ENCODE measurements at places on chromosomes 11 and 22.

- DNase-seq, result no peak
Measured at GRCh38 chr11:79019975-79020374, 420.9 kb downstream of the TENM4 start.

DNA sequence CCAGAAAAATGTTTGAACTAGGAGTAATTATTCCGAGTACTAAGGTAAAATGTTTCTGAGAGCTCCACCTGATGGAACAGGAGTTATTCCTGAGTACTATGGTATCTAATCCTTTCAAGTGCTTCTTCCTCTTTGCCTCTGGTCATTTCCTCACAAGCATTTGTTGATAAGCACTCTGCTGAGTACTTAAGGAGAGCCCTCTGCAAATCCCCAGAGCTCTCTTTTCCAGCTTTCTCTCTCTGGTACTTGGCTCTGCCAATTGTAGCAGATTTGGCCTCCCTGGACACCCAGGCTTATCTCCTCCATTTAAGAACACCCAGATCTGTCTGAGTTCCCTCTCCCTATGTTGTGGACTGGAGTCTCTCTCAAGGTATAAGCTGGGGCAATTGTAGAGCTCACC lies 457.0 kb downstream of the MN1 start:
- DNase-seq, result no peak

DNA sequence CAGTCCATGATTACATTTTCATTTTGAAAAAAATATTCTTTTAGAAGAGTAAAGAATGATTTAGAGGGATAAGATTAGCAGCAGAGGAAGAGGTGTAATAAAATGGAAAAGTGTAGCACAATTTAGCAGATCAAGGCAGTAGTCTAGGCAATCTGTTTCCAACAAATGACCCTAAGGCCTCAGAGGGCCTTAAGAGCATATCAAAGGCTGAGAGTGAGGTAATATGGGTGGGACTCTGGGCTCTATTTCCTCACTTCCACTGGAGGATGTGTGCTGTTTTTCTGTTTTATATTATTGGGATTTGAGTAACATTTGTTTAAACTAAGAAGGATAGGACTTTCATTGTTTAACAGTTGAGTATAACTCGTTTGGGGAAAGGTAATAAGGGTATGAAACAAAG lies 28.8 kb downstream of the CCDC81 start:
- DNase-seq, result no peak

- DNase-seq, result peak; percentile 46
Measured at GRCh38 chr11:111586388-111586831, 15.8 kb upstream of the SIK2 start.

- peak; percentile 52 for DNase-seq
Measured at GRCh38 chr11:44899959-44900358, 50.7 kb downstream of the TP53I11 start.

DNA sequence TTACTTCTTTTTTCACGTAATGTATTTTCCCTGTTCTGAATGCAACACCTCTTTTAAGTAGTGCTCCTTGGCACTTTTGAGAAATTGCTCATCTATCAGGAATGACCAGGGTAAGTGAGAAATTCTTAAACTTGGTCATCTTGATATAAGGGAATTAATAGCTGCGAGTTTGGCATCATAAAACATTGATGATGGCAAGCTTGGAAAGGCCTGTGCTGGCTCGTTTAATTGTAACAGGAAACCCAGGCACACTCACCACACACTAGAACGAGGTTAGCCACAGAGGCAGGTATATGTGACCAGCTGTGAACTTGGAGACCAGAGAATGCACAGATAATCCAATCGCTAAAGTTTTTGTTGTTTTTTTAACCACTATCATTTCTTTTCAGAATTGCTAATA lies 24.3 kb downstream of the FAM118A start:
- DNase-seq, result no peak

DNA sequence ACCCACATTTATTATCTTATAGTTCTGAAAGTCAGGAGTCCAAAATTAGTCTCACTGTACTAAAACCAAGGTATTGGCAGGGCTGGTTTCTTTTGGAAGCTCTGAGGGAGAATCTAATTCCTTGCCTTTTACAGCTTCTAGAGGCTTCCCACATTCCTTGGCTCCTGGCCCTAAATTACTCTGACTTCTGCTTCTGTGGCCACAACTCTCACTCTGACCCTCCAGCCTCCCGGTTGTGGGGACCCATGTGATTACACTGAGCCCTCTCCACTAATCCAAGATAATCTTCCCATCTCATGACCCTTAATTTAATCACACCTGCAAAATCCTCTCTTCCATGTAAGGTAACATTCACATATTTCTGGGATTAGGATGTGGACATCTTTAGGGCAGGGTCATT lies 110.9 kb downstream of the ARL14EP start:
- DNase-seq, result no peak

DNA sequence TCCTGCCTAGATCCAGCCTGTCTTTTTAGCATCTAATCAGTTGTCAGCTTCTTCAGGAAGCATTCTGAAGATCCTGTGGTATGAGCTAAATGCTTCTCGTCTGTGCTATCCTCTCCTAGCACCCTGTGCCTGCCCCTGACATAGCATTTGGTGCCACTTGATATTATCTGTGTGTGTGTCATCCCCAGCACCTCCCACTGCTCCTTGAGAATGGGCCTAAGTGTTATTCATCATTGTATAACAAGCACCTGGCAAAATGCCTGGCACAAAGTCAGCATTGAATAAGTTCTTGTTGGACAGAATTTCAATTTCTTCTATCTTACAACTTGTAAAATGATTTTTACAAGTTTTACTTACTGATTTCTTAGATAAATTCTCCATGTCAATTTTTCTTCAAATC lies 28.1 kb upstream of the OLFML1 start:
- no peak for DNase-seq

DNA sequence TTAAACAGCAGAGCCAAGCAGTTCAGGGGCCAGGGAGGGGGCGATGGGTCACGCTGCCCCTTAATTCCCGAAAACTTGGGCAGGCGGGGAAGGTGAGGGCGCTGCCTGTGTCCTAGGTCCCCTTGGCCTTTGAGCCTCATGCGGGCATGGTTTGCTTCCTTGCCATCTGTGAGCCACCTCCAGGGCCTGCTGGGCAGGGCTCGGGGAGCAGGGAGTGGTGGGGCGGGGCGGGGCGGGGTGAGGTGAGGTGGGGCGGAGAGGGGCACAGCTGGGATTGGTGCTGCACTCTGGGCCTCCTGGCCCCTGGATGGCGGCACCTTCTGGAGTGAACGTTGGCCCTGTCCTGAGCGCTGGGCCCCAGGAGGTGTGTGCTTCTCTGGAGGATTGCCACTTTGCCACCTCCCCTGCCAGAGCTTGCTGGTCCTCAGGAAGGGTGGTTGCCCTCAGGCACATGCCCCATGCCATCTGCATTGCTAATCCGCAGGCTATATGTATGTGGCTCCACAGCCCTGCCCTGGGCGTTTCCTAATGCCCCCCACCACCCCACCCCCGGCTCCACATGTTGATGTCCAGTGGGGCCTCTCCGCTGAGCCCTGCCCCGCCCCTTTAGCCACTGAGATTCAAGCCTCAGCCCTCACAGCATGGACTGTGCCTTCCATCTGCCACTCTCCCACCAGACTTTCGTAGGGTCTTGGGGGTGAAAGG lies 352.5 kb downstream of the TBC1D22A start:
- no peak for DNase-seq

- DNase-seq, result no peak
Measured at GRCh38 chr11:9066433-9066925, 24.9 kb downstream of the SCUBE2 start.

GRCh38 chr22:49437956-49438355 lies 389.7 kb downstream of the BRD1 start:
- no peak for DNase-seq

DNA sequence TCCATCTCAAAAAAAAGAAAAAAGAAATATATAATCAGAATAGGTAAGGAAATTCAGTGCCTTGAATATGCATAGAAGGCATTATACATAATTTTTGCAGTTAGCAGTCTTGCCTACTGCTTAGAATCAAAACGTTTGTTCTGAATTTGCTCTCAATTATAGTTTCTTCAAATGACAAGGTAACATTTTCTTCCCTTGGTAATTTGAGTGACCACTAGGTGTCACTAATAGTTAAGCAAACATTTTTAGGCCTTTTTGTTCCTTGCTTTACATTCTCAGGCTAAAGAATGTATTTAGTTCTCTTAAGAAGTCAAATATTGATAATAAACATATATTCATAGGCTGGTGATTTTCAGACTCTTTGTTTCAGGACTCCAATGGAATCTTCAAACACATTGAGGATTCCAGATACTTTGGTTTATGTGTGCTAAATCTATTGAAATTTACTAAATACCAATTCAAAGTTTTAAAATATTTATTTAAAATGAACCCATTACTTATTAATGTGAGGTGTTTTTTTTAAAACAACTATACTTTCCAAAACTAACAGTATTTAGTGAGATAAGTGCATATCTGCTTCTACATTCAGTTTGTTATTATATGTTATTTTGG lies 55.0 kb upstream of the DEPDC7 start:
- no peak for DNase-seq

GRCh38 chr11:62402226-62402959 lies 16.4 kb upstream of the SCGB1A1 start:
- DNase-seq, result peak; percentile 70

GRCh38 chr11:47461876-47462275 lies 12.9 kb upstream of the RAPSN start:
- DNase-seq, result no peak
